GM12891 (cell line): ENCODE measurements at places on chromosomes 5 and 9.

- DNase-seq, result peak; percentile 99
Measured at GRCh38 chr9:128159784-128160602, at the start of gene BBLN. BBLN (plus strand) TSS chr9:128160265; CDS start chr9:128160408, 143 bp downstream.

- DNase-seq, result peak; percentile 11
Measured at GRCh38 chr5:142109331-142110045, 909 bp downstream of the NDFIP1 start.

- no peak for DNase-seq
Measured at GRCh38 chr9:130446101-130446861, 1.5 kb downstream of the ASS1 start.

DNA sequence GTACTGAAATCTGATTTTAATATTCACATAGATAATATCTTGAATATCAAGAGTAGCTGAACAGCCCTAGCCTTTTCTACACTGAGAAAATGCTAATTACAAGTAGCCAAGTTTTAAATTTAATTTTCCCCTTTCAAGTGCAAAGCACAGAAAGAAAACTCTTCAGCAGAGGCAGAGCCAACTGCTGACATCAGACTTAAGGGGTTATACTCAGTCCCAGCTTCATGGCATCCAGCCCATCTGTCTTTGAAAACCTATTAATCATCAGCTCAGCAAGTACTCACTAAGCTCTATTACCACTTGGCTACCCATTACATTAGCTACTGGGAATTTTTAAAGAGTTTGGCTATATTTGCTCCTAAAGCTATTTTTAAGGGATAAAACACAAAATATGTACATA, 220.5 kb downstream of the SLC12A2 start:
- DNase-seq, result no peak

- DNase-seq, result no peak
Measured at GRCh38 chr9:110115826-110116542, 92.0 kb downstream of the C9orf152 start.

DNA sequence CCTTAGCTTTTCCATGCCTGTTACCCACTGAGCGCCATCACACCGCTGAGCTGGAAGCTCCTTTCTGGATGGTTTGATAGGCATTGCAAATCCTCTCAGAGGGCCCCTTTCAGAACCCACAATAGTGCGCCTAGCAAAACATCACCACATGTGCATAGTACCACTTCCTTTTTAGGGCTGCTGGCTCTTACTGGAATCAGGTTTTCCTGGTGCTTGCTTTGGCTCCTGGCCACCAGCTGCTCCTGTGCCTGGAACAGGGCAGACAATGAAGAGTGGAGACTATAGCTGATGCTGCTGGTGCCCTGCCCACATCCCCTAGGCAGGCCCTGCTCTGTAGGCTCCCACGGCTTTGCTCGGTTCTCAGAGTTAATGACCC, 163.6 kb upstream of the SEMA6A start:
- DNase-seq, result no peak

DNA sequence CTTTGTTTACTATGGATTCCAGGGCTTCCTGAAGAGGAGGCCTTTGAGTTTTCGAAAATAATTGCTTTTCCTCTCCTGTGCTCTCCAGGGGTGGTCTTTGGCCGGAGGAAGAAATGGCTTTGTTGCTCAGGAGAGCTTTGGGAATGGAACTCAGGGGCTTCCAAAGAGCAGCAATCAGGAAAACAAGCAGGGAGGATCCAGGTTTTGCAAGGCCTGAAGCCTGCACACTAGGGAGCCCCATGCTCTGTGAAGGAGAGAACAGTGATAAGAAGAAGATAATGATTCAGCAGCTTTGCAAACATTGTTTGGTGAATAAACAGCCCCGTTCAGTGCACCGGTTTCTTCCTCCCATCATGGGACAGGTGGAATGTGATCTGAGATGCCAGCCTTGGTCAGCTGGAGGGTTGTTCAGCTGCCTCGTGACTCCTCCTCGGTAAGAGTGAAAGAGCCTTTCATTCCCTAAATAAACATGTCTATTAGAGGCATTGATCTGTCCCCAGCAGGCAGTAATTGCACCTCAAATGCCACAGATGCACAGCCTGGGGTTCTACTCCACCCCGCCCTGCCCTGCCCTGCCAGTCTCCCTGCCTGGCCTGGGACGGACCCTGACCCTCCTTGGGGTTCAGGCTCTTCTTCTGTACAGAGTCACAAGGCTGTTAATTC, 11.5 kb upstream of the ALDH1B1 start:
- no peak for DNase-seq

DNA sequence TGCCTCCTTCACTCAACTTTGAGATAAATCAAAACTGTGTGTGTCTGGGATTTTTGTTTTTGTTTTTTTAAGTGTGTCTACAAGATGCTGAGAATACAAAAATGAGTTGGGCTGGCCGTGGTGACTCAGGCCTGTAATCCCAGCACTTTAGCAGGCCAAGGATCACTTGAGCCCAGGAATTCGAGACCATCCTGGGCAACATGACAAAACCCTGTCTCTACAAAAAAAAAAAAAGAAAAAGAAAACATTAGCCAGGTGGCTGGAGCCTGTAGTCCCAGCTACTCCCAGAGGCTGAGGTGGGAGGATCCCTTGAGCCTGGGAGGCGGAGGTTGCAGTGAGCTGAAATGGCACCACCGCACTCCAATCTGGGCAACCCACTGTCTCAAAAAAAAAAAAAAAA, 21.0 kb downstream of the HNRNPK start:
- DNase-seq, result no peak

DNA sequence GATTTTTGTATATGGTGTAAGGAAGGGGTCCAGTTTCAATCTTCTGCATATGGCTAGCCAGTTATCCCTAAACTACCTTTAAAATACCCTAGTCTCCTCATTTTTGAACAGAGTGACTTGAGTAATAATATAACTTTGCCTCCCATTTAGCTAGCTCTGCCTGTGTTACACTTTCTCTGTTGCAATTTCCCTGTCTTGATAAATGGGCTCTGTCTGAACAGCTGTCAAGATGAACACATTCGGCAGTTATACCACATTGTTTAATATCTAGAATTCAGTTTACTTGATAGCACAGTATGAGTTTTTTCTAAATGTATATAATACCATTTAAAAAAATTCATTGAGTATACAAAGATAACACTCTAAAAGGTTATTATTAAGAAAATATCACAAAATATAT, 562.9 kb upstream of the FTMT start:
- no peak for DNase-seq

- no peak for DNase-seq
Measured at GRCh38 chr5:100877274-100877673, 25.8 kb downstream of the ST8SIA4 start.

DNA sequence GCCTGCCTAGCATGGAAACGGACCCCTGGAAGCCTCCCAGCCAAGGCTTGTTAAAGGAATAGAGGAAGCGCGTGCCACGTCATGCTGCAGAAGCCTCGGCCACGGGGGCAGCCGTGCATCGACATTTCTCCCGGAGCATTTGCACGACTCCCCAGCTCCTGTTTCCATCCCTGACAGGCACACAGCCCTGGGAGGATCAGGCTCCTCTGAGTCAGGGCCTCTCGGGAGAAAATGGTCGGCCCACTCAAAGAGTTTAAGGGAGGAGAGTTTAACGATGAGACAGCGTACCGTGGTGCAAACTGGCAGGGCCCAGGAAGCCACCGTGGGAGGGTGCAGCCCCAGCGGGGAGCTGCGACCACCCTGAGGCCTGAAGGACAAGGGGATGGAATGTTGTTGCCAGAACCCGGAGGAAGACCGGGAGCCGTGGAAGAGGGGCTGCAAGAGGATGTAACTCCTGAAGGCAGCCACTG, 213.6 kb downstream of the PAX5 start:
- no peak for DNase-seq

DNA sequence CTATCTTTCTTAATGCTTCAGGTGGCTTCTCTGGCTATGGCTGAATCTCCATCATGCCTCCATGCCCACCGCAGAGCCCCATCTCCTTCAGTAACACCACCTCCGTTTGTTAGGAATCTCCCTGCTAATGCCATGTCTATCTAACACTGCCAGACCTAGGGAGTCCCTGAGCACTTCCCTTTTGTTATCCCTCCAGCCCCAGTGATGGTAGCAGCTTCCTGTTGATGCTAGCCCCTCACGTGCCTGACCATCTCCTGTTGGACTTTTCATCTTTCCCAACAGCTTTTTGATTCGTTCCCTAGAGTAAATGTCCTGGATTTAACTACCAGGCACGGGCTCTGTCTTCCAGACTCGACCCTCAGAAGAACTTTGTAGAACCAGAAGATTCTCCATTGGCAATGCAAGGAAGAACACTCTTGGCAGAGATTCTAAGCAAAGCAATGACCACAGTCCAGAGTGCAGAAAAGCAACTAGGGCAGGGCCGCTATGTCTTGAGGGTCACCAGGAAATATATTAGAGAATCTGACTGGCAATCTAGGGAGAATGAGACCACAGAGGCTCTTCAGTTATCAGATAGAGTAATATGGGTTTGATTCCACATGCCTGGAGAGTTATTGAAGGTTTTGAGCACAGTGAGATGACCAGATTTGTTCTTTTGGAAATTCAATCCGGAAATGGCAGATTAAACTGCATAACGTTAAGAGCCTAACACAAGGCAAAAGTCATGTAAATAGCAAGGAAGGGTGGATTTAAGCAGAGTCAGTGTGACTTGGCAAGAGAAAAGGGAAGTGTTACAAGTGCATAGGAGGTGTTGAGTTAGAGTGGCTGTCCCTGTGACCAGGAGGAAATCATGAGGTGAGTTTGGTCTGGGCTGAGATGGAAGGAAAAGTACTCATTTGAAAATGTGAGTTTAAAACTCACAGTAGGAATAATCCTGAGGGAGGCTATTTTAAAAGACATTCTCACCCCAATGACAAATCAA, 555.2 kb downstream of the ACTL7B start:
- no peak for DNase-seq

DNA sequence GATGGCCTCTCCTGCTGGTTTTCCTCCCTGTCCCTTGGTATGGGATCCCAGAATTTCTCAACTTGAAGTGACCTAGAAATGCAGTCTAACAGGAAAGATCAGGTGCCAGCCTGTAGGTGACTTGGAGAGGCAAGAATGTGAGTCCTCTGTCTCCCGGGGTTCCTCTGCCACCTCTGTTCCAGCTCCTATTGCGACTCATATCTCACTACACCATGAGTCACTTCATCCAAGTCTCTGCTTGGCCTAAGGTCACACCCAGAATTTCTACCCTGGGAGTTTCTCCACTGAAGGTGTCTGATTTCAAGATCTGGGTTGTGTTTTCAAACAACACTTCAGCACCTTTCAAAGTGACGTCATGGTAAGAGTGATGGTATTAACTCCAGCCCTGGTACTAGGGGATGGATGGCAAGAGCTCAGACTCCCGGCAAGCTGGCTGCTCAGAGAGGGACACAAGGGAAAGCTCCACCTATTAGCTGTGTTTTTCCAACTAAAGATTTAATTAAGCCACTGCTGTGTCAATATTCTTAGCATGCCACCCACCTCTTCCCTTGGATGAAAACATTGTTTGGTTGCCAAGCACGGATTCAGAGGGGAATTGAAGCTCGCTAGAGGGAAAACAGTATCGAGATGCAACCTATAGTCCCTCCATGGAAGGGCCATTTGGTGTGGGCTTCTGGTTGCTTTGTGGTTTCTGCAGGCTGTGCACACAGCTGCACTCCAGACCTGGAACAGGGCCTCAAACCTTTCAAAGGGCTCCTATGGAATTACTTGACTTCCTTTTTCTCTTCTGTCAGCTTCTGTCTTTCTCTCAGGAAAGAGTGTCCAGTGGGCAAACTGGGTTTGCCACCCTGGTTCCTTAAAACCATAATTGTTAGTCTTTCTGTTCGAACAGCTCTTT, 205.7 kb downstream of the GAS1 start:
- DNase-seq, result no peak

DNA sequence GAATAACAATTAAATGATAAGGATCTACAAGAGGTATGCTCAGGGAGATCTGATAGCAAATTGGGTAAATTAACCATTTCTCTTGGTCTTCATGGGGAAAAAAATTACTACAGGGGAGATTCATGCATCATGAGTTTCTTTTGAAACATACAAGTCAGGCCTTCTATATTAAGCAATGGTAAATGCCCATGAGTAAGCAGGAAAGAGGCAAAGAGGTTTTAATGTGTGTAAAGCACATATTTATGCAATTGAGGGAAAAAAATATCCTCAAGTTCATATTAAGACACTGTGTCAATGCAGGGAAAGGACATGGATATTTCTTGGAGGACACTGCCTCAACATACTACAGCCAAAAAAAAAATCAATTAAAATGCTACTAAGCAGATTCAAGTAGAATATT, 73.4 kb upstream of the NR4A3 start:
- no peak for DNase-seq
